Kidney glomerular epithelial cell (primary cell): ENCODE measurements at places on chromosomes 5 and 9.
A peak's percentile ranks its signal among the peaks of the same experiment; 100 is the strongest.

DNA sequence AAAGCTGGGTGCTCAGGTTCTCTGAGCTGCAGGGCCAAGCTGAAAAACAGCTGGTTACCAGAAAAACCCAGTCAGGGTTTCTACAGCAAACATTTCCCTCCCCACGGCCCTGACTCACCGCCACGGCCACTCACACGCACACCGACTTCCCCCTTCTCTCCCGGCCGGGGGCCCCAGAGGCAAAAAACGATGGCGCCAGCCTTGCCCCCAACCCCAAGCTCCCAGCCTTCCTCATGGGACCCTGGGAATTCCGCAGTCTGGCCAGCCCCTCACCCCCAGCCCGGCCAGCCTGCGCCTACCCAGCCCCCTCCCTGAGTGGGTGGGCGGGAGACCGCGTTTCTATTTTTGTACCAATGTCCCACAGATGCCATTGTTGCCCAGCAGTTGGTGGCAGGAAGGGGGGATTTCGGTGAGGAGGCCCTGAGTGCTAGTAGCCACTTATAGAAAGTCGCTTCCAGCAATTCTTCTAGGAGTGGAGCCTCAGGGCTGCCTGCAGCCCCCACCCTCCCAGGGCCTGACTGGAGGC, 18.4 kb downstream of the ENG start:
- DNase-seq: no peak

GRCh38 chr9:13002740-13003139, 227.9 kb downstream of the LURAP1L start:
- no peak for DNase-seq

DNA sequence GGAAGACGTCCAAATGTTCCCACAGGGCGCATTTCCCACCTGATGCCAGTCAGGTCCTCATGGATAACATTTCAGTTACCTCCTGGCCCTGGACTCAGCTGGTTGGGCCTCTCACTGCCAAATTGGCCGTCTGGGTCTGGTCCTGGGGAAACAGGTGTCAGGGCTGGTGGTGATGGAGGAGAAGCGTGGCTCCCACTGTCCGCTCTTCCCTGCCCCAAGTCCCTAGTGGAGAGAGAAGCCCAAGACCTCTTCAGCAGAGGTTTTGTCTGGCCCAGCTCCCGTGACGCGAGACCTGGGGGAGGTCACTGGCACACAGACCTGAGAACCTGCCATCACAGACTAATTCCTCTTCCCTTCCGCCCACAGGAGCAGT, 27.8 kb upstream of the PRDM12 start:
- no peak for DNase-seq

GRCh38 chr5:933251-933861, 40.7 kb downstream of the TRIP13 start:
- no peak for DNase-seq

DNA sequence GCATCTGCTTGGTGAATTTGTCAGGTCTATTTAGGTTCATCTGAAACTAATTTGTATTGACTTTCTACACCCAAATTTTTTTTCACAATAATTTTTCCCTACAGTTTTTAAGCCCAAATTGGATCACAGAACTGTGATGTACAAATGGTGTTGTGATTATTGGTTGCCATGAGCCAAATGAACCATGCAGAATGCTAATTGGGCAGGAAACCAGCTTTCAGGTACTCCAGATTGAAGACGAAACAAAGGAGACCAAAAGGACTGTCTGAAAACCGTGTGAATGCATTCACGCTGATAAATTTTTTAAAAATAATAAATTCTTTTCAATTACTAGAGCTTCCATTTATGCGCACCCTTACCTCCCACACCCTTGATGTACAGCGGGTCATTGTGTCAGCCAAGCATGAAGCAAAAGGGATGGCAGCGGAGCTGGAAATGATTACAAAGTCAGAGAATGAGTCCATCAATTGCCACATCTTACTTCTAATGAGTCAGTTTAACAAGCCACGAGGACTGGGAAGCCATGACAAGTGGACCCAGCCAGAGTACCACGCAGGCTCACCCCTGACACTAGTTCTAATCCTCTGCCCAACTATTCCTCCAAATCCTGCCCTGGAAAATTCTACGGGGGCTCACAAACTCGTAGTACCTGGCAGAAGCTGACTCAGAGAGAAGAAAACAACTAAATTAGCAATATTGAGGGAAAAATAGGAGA, 66.5 kb downstream of the SEMA6A start:
- DNase-seq: no peak

GRCh38 chr9:504921-505740, 290.5 kb downstream of the DOCK8 start:
- no peak for DNase-seq

DNA sequence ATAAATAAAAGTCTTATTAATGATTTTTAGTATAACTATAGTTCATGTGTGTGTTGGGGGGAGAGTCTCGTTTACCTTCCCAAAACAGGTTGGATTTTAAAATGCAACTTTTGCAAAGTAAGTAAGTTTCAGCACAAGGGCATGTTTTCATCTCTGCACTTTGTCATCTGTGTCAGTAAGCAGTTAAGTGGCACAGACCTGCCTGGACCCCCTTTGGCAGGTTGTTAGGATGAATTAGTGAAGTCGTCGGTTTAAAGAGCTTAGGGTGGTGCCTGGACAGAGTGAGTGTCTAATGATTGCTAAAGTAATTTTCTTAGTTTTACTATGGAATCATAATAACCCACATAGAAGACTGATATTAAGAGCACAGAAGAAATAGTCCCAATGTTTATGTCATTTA, 74.9 kb downstream of the TRIO start:
- DNase-seq: no peak

DNA sequence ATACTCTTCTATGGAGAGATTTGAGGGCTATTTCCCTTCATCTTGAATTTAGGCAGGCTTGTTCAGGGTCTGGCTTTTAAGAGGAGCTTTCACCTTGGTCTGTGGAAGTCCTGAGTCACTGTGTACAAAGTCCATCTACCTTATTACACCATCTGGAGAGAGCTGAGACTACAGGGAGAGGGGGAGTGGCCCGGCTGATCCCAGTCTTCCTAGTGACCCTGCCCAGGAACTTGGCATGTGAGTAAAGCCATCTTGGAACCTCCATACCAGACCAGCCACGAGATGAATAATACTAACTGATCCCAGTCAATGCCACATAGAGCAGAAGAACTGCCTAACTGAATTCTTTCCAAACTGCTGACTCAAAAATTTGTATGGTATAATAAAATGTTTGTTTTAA, 8.4 kb upstream of the IL6ST start:
- DNase-seq: peak; percentile 20

GRCh38 chr9:72772661-72773060, 180.2 kb downstream of the ALDH1A1 start:
- no peak for DNase-seq

DNA sequence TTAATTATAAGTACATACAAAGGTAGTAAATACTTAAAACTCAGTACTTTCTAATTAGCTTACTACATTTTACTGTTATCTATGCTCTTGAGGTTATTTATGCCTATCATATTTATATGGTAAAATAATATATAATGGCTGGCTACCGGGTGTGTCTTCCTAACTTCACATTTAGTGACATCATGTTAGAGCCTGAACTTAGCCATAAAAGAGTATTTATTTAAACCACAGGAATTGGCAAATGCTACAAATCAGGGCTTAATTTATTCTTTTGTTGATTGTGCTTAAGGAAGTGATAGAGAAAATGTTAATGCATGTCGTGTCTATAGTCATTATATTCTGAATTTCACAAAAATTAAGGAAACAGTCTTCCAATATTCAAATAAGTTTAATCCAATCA, 73.1 kb downstream of the NDUFAF2 start:
- DNase-seq: no peak

DNA sequence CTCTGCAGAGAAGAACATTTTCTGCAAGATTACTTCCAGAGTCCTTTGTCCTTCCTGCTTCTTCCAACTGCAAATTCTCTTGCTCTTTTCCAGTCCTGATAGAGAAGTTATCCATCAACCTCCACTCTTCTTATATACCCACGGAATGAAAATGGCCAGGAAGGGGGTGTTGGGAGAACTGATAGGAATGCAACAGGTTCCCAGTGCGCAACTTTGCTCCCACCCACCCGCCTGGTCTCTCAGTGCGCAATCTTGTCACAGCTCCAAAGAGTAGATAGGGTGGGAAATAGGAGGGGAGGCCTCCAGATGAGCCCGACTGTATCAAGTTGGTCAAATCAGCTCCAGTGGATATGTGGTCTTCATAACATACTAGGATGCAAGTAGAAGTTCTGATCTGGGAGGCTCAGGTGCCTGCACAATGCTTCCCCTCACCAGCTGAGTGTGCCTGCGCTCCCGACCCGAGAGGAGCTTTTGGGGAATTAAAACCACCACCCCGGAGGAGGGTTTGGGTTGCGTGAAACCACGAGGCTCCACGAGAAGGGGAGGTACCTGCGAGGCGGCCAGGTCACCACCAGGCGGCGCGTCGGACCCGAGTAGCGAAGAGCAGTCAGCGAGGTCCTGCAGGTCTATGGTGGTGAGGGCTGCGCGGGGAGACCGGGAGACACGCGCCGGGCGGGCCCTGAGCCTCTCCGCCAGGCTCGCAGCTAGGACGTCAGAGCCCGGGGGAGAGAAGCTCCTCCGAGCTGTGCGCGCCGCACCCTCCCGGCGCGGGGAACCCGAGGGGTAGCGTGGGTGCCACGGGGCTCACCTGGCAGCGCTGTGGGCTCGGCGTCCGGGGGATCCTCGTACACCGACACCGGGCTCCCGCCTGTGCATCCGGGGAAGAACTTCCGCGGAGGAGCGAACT, 835 bp downstream of the MCIDAS start:
- DNase-seq: peak; percentile 20

DNA sequence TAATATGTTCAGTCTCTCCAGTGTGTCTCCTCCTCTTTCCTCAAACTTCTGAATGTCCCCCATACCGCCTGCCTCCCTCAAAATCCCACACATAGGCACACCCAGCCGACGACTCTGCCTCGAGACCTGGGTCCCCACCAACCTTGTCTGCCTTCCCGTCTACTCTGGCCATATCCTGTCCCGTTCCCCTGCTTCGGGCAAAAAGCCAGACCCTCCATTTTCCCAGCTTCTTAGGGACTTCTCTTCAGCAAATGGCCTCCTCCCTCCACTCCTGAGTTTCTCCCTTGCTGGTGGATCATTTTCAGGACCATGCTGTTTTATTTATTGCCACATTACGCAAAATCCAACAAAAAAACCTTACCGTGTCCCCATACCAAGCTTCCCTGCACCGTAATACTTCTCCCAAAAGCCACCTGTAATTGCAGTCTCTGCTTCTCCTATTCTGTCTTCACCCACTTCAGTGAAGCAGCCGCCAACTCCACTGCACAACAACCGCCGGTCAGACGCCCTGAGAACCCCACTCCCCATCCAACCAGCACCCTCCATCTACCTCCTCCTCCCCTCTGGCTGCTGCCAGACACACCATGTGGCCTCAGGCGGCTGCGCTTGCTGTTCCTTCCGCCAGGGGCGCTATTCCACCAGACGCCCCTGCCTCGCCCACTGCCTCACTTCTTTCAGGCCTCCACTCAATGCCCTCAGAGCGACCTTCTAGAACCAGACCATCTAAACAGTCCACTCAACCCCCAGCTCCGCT, 117.0 kb downstream of the TRPM6 start:
- no peak for DNase-seq

DNA sequence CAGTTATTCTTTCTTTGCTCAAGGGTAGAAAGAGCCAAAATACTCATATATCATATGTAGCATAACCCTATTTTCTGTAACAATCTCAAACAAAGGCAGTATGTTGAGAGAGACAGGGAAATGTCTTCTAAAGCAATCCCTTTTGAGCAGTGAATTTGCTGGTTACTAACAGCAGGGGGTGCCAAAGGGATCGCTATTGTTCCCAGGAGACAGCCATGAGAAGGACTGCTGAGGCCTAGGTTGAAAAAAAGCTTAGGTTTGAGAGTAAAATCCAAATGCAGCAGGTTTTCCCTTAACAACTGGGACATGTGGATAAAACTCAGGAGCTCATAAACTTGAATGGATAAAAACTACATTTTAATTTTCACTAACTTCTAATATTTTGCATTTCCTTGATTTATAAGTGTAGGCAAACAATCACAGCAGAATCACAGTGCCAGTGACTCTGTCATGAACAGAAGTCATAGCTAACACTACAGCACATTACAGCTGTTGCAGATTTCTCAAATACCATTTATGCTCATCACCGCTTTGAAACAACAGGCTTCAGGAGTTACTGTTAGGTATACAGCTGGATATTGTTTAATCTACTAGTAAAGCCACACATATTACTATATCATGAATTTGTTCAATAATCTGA, 148.4 kb downstream of the MAPKAP1 start:
- peak; percentile 77 for DNase-seq

DNA sequence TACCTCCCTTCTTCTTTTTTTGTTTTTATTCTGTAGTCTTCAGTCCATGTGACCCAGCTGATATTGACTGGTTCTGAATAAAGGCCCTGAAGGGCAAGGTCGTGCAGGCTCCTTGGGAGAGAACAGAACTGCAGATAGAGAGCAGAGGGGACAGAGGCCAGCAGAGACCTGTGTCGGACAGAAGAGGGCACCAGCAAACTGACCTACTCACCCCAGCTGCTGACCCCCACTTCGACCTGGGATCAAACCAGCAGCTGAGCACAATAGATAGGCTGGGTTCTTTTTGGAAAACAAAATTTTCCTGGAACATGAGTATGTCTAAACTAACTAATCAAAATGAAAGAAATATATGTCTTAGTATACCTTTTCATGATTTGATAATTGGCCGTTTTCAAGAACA, 695.1 kb downstream of the NR2F1-AS1 start:
- no peak for DNase-seq

- DNase-seq: no peak
These were observed 359.5 kb downstream of the ADGRV1 start for GRCh38 chr5:90917928-90918668.

GRCh38 chr9:137697832-137698231, 79.0 kb downstream of the EHMT1 start:
- DNase-seq: no peak

DNA sequence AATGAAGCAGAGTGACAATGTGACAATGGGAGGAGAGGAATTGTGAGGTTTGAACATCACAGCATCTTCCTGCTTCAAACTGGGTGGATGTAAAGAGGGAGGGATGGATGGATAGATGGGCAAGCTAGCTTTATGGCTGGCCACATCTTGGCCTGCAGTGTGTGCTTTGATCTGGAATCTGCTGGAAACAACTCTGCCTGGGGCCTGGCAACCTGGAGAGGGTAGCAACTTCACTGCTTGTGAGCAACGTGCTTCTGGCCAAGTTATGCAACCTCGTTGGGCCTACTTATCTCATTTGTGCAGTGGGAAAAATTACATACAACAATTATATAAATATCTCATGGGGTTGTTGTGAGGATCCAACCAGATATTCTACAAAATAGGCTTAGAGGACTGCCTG, 5.3 kb downstream of the IL9 start:
- no peak for DNase-seq
